Fibroblast of pulmonary artery (primary cell): ENCODE measurements at places on chromosomes 16 and 17.

DNA sequence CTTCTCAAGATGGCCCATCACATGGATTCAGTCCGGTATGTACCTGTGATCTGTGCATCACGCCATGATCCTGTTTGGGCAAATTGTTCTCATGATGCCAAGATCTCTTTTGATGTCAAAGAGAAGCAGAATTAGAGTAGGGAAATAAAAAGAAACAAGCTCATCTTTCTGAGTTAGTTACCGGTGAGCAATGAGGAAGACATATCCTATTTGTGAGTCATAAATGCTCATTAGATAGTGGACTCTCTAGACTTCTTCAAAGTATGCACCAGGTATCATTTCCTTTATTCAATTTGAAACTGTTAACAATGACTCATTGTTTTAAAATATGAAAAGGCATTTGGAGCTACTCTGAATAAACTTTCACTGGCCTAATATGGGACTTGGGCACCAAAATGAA is 8.0 kb upstream of the KRTAP4-12 start:
- no peak for DNase-seq

DNA sequence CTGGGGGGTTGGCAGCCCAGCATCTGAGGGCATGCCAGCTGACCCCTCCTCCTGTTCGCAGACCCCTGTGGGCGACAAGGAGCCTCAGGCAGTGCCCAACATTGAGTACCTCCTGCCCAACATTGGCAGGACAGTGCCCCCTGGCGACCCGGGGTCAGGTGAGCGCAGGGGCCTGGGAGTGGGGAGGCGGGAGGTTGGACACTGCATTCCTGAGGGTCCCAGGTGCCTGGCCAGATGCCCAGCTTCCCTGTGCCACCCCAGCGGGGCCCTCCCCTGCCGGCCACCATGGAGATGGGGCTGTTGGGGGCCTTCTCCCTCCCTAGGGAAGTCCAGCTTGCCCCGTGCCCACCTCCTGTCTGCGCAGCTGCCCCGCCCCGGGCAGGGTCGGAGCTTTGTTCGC is 70.1 kb downstream of the ARHGAP23 start:
- DNase-seq: no peak

DNA sequence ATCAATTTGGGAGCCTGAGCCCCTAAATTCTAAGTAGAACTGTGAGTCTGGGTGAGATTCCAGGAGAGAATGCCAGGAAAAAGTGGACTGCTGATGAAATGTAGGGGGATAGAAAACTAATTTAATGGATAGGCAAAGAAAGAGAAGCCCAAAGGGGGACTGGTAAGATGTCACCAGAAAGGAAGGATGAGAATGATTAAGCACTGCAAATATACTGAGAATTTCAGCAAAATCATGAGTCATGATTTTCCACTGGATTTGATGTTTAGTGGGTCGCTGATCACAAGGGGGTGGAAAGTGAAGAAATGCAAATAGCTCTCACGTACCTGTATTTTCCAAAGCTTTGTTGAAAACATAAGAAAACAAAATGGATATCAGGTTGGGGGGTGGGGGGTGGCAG is 201.8 kb downstream of the SLC39A11 start:
- peak; percentile 26 for DNase-seq

DNA sequence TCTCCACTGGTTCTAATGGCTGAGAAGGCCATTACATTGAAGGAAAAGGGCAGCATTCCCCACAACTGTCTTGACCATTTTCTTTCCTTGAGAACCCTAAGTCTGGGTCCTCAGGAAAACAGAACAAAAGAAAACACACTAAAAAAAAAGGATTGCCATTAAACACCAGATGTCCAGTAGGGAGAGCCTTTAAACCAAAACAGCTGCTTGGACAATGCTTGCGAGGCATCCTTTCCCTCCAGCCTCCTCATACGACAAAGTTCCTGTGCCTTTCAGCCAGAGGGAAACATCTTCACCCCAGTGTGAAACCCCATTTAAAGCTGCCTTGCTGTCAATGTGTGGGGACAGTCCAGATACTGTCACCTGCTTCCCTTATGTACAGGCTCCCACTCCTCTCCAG is 74.3 kb downstream of the MMD start:
- DNase-seq: no peak

DNA sequence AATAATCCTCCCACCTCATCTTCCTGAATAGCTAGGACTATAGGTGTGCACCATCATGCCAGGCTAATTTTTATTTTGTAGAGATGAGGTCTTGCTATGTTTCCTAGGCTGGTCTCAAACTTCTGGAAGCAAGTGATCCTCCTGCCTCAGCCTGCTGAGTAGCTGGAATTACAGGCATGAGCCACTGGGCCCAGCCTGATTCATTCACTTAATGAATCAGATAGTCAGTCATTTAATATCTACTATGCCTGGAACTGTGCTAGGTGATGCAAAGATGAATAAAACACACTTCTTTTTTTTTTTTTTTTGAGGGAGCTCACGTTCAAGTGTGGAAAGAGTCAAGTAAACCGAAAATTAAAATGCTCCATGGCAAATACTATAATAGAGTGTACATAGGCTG is 39.4 kb downstream of the EFCAB13 start:
- no peak for DNase-seq

- no peak for DNase-seq
Observed at GRCh38 chr16:19701091-19701490, 16.9 kb downstream of the KNOP1 start.

- peak; percentile 32 for DNase-seq
Observed at GRCh38 chr17:81735264-81736102, 23.4 kb downstream of the SLC25A10 start.

- DNase-seq: peak; percentile 45
Observed at GRCh38 chr17:36937959-36938565, 787 bp downstream of the LHX1 start.

GRCh38 chr16:86089991-86090390 is 191.0 kb downstream of the IRF8 start:
- DNase-seq: no peak

DNA sequence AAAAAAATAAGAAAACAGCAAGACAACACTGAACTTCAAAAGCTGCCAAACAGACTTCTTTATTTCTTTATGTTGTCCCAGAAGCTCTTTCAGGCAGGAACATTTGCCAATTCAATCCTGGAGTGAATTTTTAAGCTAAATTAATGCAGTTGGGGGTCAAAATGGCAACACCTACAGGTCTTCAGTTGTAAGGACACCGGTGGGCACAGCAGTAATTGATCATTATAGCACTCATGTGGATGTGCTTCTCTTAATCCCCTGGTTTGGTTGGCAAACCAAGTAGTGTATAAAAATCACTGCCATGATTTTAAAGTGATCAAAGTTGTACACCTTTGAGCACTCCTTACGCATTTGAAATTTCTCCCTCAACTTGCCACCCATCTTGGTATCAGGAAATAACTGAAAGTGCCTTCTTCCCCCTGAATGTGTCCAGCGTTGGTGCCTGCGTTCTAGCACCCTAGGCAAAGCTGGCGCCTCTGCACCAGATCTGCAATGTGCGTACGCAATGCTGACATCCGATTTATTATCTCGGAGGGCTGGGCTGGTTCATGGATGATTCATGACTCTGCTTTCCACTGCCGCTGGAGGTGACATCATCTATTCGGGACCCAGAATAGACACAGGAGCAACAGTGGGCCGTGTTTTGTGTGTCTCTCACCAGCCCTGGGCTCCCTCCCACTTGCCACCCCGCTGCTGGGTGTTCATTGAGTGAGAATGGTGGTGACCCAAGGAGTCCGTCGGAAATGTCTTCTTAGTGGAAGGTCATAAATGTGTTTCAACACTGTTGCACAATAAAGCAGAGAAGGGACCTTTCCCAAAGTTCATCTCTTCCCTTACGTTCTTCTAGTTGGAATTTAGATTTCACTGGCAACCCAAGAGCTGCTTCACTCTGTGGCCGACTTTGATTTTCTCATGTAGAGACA is 203.4 kb downstream of the CCDC182 start:
- peak; percentile 91 for DNase-seq

- no peak for DNase-seq
Observed at GRCh38 chr16:88515371-88515770, 54.8 kb upstream of the ZC3H18 start.

DNA sequence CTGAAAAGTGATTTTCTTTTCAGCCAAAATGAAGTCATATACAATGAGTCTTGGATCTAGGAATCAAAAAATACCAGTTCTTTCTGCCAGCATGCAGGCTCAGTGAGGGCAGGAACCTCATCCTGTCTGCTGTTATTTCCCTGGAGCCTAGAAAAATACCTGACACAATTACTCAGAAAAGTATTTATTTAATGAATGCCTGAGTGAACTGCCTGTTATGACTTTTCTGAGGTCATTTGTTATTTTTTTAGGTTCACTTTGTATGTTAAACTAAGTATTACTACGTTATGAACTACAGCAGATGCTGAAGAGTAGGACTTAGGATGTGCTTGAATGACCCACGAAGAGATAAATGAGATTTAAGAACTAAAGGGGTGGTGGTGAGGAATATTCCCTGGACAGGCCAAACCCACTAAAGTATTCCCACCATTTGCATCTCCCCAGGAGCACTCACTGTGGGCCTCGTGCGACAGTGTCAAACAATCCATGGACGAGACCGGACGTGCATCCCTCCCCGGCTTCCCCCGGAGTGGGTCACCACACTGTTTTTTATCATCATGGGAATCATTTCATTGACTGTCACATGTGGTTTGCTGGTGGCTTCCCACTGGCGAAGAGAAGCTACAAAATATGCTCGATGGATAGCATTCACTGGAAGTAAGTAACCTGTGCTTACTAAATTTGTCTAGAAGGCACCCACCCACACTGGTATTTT is 17.1 kb upstream of the VWA3A start:
- no peak for DNase-seq

DNA sequence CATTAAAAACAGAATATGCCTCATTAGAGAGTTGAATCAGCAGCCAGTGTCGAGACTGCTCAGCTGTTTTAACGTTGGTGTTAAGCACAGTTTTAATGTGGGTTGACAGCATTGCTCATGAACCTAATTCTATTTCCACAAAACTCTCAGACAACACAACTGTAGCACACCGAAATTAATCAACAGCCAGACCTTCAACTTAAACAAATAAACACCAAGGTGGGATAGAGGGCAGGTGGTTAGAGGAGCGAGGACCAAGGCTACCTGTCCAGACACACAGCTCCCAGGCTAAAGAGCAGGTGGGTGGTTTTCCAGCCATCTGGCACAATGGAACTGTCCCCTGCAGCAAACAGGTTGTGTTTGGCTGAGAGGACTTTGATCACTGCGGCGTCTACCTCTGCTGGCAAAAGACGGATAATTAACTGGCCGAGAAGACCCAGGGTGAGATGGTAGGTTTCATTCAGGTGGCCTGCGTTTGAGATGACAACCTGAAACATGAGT is 69.6 kb upstream of the ATP2A3 start:
- DNase-seq: no peak

DNA sequence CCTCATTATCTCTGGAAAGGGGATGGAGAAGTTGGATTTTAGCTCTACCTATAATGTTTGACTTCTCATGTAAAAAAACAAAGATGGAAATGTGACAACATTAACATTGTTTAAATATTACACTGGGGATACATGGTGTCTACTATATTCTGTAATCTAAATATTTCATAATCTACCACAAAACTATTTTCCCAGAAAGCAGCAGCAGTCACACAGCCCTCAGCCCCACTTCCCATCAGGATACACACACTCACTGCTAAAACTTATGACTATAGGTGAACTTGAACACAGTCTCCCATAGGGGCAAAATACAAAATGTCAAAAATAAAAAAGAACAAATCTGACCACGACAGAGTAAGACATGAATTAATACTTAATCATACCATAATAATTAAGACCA is 95.7 kb downstream of the KANSL1 start:
- DNase-seq: peak; percentile 49

GRCh38 chr17:8421571-8421970 is 14.1 kb upstream of the NDEL1 start:
- no peak for DNase-seq

DNA sequence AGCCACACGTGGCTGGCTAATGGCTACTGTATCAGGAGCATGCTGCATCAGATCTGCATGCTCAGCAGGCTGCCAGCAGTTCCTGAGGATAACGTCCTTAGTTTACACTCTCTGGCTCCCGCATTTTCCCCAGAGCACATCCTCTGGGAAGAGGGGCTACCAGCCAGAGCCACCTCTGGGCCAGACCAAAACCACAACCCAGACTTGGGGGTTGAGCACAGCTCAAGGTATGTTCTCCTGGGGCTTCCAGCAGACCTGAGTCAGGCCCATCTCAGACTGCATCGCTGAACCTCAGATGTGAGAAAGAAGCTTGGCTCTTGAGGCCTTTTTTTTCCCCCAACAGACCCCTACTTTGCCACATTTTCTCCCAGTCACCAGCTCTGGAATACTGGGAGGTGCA is 23.7 kb upstream of the WSCD1 start:
- no peak for DNase-seq

DNA sequence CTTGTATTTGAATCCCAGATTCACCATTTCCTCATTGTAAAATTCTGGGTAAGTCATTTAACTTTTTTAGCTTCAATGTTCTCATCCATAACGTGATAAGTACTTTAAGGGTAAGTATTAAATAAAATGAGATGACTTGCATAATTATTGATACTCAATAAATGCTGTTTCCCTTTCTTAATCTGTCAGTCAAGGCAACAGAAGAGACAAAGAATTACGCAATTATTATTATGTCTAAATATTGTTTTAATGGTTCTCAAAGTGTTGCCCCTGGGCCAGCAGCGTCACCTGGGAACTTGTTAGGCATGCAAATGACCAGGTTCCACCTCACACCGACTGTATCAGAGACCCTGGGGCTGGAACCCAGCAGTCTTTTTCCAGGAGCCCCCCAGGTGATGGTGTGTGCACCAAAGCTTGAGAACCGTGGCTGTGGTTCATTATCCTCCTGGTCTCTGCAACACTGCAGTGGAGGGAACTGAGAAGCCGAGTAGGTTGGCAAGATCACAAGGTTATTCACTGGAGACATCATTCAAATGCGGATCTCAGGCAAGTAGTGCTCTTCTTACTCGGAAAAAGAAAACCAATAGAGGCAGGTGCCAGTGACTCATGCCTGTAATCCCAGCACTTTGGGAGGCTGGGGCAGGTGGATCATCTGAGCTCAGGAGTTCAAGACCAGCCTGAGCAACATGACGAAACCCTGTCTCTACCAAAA is 43.5 kb downstream of the LYRM9 start:
- DNase-seq: no peak

GRCh38 chr16:66238696-66239095 is 127.8 kb upstream of the CDH5 start:
- no peak for DNase-seq

- peak; percentile 98 for DNase-seq
Observed at GRCh38 chr17:35432176-35433074, at the start of gene SLFN12. TSS of gene SLFN12 (minus strand) at chr17:35432500. CDS start at chr17:35423028, 9,472 bp downstream.

GRCh38 chr17:73423806-73424205 is 112.0 kb upstream of the CDC42EP4 start:
- no peak for DNase-seq

GRCh38 chr16:56558024-56558747 is 6.7 kb upstream of the MT4 start:
- DNase-seq: peak; percentile 29
